ENCODE measurements at places on chromosomes 4 and X.

DNA sequence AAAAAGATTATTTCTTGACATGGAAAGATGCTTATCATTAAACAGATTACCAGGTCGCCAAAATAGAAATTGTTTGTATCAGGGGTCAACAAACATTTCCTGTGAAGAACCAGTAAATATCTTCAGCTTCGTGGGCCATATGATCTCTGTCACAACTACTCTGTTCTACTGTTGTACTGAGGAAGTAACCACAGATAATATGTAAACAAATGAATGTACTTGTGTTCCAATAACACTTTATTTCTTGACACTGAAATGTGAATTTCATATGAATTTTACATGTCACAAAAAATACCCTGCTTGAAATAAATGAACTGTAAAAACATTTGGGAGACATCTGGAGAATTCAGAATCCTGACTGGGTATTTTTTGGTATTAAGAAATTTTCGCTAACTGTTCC is 4.7 kb upstream of the FHL1 start:
- no peak for DNase-seq

DNA sequence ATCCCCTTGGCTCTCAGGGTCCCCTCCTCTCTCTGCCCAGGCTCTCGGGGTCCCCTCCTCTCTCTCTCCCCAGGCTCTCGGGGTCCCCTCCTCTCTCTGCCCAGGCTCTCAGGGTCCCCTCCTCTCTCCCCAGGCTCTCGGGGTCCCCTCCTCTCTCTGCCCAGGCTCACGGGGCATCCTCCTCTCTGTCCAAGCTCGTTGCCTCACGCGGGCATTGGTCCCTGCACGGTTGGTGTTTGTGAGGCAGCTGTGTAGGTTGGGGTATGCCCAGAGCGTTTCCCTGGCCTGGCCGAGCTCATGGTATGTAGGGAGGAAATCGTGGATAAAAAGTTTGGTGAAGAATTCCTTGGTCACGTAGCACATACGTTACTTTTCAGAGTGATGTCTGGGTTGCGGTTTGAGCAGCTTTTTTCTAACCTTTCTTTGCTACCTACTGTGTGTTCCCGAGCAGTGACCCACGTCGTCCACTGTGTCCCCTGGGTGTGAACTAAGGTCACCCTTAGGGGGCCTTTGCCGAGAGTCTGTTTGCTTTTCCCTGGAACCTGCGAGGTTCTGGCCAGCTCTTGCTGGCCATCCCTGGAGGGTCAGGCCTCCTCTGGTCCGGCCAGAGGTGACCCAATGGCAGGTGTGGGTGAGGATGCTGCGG is 36.6 kb downstream of the PCGF3 start:
- no peak for DNase-seq

DNA sequence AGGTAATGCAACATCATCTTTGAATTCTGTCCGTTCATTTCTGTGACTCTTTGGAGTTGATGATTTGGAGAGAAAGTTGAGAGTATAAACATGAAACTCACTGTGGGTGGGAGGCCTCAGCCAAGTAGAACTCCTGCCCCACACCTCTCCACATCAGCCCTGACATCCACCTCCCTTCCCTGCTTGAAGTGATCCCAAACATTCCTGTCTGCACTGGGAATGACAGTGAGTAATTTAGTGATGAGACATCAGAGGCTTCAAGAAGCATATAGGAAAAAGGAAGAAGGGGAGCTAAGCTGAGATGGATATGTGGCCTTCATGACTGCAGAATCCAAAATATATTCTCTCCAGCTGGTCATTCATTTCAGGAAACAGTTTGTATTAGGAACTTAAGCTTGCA is 151.8 kb downstream of the SPATA18 start:
- no peak for DNase-seq

DNA sequence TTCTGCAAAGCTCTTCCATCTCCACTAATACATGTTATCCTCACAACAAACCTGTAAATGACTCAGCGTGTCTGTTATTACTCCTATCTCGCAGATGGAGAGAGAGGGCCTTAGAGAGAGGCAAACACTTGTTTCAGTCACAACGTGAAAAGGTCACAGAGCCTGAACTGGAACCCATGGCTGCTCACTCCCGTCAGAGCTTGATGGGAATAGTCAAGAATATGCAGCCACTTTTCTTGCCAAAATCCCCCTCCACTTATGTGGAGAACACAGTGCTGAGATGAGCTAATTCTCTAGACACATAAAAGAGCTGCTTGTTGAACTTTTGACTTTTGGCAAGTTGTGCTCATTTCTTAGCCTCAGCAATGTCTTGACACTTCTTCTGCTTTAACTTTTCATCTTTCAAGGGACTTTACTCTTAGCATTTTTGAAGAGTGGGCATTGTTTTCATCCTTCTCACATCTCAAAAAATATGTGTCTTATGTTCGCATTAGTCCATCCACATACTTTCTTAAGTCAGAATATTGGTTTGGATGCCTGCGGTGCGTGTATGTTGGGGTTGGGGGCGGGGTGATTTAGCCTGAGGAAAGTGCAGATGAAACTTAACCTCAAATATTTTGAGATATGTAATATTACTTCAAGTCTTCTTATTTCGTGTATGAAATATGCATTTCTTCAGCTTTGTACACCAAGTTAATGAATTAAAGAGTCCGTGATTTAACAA is 69.2 kb downstream of the SYNPO2 start:
- DNase-seq: no peak

GRCh38 chr4:143743591-143743990 is 43.1 kb upstream of the FREM3 start:
- DNase-seq: no peak

- DNase-seq: peak; percentile 0
These were observed 98.4 kb downstream of the ZNF827 start for GRCh38 chr4:145840162-145840768.

Measured in NCI-H187 treated with DMSO at 0.1 percent for 48 hours (cell line).